Anterior cingulate cortex (tissue), 58 donors: ENCODE measurements at places on chromosomes 2 and 18.

DNA sequence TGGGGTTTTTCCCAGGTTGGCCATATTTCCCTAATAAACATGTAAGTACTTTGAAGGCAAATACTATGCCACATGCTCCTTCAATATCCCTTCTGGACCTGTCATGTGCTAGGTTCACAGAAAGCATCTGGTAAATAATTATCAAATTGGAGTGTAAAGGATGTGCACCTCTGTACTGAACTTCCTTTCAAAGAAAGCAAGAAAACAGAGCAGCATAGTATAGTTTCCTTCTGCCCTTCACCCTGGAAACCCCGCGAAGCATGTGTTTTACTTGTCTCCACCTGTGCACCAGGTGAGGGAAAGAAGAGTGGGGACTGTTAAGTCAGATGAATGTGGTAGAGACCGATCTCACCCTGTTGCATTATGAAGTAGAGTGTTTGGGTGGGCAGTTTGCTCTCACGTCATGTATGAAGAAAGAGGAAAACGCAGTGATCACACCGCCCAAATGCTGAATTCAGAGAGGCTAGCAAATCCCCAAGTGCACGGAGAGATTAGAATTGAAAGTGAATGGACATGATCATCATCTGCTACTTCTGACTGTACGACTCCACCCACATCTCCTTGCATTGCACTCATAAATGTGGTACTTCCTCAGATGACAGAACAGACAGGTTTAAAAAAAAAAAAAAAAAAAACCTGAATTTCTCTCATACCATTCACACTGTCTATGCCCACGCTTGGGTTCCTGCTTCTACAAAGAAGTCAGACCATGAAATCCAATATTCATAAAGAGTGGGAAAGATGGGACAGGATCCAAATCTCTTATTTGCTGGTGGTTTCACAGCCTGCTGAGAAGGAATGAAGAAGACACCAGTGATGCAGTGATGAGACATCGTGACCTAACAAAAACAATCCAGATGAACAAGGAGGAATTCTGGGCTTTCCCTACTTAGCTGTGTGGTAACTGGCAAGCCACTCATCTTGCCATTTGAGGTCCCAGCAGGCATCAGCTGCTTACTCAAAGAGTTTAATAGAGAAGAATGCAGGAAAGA, 448.6 kb downstream of the BCL11A start:
- DNase-seq: no peak

DNA sequence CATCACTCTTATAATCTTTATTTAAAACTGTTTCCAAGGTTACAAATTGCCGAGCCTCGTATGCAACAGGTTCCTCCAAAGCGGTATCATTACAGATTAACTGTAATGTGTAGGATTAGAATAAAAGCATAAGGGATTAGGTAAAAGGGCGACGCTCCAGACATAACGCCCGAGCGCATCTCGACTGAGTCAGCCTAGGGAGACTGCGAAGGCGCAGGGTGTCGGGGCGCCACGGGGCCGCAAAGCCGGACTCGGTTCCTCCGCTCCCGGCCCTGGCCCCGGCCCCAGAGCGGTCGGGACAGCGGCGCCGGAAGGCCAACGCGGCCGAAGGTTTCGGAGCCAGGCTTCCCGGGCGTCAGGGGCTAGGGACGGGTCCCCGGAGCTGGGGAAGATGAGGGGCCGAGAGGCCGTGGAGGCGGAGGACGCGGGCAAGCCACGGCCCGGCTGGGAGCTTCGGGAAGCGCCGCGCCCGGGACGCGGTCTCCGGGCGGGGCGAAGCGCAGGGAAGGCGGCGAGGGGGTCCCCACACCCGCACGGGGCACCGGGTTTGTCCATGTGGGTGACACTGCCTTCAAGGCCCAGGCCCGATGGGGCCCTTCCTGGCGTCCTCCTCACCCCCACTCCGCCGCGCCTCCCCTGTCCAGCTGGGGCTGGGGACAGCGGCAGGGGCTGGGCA, 12.9 kb upstream of the SIX3 start:
- no peak for DNase-seq

DNA sequence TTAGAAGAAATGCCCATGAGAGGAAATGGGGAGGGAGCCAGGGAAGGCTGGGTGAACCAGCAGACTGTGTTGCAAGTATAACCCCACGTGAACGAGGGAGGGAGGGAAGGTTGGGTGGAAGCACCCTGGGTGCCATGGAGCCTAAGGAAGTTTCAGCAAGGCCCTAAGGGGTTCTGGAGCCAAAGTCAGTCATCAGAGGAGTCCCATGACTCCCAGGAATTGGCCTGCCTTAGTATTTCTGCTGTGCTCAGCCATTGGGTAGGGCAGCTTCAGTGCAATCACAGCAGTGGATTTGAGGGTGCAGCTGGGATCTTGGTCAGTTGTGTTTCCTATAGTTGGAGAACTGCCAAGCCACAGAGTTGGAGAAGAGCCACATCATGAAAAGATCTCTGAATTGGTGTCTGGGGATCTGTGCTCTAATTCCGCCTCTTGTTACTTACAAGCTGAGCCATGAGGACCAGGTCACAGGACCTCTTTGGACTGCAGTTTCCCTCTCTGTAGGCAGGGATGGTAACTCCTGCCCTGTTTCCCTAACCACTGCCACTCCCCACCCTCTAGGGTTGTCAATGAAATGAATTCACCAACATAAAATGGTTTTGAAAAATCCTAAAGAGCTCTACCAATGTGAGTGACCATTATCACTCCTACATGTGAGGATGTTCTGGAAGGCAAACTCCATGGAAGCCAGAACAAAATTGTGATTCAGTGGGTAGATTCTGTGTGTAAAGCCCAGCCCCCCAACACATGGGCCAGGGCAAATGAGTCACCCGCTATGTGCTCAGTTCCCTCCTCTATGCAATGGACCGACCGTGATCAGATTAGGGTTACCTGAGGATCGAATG, 108.9 kb downstream of the CLIP4 start:
- DNase-seq: no peak

GRCh38 chr18:21449367-21450290, 150.9 kb downstream of the ESCO1 start:
- no peak for DNase-seq

DNA sequence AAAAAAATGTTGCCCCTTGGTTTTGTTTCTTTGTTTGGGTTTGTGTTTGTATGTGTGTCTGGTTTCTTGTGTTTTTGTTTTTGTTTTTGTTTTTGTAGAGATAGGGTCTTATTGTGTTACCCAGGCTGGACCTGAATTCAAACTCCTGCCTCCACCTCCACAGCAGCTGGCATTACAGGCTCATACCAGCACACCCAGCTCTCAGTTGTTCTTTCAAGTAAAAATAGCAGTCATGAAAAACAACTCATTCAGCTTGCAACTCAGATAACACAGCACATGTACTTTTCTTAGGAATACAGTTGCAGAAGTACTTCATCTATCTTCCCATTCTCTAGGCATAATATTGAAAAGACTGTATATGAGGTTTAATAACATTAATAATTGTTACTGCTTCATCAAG, 37.0 kb downstream of the ZC3H8 start:
- DNase-seq: no peak
